Cortex of kidney (tissue), 1 donor: ENCODE measurements at places on chromosomes 3 and 15.

GRCh38 chr15:99738021-99738847 lies 5.0 kb upstream of the LYSMD4 start:
- DNase-seq = no peak

GRCh38 chr3:171307046-171307585 lies 153.1 kb downstream of the TNIK start:
- no peak for DNase-seq

DNA sequence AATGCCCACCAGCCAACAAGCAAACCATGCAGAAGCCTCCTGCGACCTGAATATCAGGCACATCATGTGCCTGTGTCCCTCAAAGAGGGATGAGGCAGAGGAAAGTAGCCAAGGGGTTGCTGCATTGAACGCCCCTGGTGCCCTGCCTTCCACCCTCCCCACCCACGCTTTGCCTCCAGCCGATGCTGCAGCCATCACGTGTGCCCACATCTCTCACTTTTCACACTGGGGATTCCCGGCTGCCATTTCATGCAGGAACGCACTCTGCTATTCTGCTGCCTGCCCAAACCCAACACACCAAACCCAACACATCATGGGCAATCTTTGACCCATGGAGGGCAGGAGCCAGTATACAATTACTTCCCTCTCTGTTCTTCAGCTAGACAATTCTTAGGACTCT lies 462.2 kb upstream of the PROK2 start:
- DNase-seq = no peak

DNA sequence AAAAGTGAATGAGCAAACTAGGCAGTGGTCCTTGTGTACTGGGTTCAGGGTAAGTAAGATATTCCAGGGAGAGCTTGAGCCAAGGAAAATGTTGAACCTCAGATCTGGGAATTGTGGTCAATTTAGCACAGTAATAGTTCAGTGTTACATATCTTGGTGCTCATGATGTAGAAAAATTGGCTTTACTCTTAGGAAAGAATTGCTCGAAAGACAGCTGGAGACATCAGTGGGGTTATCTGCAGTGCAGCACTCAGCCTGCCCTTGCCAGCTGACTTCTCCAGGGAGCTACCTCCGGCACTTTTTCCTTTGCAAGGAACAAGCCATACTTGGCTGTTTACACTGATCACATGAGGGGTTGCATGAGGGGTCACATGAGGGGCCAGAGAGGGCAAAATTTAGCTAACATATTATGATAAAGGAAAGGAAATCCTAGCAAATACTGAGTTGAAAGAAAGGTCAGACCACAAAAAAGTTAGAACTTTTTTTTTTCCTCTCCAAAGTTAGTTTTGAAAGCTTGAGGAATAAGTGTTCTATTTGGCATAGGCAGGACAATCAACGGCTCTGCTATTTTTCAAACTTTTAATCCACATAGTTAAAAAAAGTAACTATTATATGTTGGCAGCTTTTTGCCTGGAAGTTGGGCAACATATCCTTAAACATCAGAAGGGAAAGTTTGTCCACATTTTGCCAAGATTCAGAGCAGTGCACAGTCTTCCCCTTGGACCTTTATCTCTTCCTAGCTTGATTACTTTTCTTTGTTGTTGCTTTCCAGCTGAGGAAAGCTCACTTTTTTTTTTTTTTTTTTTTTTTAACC lies 92.4 kb downstream of the COL6A6 start:
- no peak for DNase-seq

- DNase-seq = no peak
These were observed 6.8 kb upstream of the PKM start for GRCh38 chr15:72237853-72238224.

GRCh38 chr3:51373658-51374421 lies 11.3 kb upstream of the MANF start:
- no peak for DNase-seq

GRCh38 chr3:55159711-55160110 lies 231.9 kb upstream of the LRTM1 start:
- no peak for DNase-seq

DNA sequence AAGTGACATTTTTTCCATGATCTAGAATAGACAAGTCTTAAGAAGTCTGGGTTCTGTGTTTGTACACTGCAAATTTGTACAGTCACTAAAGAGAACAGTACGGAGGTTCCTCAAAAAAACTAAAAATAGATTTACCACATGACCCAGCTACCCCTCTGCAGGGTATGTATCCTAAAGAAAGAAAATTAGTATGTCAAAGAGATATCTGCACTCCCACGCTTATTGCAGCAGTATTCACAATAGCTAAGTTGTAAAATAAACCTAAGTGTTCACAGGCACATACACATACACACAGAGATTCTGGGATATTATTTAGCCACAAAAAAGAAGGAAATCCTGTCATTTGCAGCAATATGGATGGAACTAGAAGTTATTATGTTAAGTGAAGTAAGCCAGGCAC lies 120.4 kb downstream of the ZIC1 start:
- DNase-seq = no peak

- no peak for DNase-seq
These were observed 122.6 kb downstream of the EPHB1 start for GRCh38 chr3:134917631-134918030.

GRCh38 chr3:30894521-30895251 lies at the start of gene GADL1:
TSS of gene GADL1 (minus strand) at chr3:30894661. CDS start at chr3:30894614, 47 bp downstream.
- DNase-seq = no peak

DNA sequence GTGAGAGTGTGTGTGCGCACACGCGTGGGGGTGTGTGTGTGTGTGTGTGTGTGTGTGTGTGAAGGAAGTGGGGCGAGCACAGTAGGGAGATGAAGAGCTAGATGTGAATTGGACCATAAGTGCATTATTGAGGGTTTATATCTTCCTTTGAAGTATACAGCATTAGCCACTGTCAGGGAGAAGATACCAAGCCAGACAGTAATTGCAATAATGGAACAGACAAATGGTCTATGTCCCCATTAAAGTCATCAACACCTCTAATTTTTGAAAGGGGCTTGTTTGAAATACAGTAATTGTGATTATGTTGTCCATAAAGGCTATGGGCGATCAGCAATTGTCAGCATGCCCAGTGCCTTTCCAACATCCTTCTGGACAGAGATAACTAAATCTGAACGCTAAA lies 429.2 kb upstream of the NR2F2 start:
- no peak for DNase-seq

- no peak for DNase-seq
These were observed 26.1 kb upstream of the NECTIN3 start for GRCh38 chr3:111045564-111045963.

- DNase-seq = no peak
These were observed 70.0 kb downstream of the SETD5 start for GRCh38 chr3:9467451-9467850.

GRCh38 chr15:81812456-81812855 lies 233.4 kb downstream of the MEX3B start:
- no peak for DNase-seq

DNA sequence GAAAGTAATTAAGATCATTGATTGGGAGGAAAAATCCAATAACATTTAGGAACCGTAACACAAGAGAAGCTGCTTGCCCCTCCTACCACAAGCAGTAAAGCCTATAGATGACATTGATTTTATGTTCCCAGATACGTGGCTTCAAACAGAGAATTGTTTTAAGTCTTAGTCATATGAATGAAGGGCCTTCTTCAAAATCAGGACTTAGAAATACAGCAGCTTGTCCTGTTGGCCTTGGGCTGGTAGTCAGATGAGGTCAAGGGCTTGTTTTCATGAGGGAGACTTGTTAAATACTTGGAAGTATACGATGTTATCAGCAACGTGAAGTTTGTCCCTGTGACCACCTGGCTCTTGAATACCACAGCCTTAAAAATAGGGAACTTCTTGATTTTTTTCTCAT lies 114.4 kb downstream of the VGLL4 start:
- no peak for DNase-seq

DNA sequence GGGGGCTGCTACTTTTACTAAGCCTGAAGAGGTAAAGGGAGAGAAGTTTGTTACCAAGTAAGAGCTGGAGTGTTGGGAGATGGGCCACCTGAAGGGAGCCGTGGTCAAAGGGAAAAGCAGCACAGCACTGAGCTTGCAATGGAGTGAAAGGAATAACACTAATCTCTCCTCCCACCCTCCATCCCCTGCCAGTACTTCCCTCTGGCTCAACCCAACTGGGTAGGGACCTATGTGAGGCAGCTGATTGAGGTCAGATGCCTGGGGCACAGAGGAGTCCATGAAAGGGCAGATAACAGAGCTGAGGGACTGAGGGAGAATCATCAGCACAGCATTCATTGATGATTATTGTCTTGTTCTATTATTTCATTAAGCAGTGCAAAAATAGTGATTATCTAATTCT lies 212.4 kb upstream of the TBC1D5 start:
- DNase-seq = no peak

DNA sequence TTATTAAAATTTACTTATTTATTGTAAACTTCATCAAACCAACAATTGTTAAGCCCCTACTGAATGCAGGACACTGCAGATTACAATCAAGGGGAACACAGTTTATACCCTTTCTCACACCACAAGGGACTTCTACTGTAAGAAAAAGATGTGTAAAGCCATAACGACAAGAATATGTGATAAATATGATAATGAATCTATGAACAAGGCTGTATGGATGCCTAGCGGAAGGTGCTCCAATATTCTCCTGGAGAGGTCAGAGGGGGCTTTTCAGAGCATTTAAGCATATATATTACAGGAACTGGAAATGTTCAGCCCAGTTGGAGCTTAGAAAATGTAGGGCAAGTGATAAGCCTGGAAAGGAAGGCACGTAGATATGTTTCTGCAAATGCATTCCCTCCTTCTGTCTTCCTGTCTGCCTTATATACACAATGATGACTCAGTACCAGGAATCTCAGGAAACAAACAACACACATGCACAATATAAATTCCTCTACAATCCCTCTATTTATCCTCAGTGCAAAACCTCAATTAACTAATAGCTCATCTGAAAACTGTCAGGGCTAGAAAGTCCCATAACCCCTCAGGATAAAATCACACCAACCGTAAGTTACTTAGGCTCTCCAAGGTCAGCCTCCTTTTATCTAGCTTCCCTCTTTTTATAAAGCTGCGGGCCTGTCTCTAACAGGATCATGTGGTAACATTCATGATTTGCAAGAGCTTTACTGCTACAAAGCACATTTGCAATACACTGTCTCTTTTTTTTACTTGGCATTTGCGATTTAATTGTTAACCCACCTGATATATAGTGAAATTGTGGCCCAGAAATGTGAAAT lies 393.1 kb downstream of the LPP start:
- DNase-seq = no peak

GRCh38 chr3:127250032-127250431 lies 37.8 kb downstream of the PRR20G start:
- no peak for DNase-seq

DNA sequence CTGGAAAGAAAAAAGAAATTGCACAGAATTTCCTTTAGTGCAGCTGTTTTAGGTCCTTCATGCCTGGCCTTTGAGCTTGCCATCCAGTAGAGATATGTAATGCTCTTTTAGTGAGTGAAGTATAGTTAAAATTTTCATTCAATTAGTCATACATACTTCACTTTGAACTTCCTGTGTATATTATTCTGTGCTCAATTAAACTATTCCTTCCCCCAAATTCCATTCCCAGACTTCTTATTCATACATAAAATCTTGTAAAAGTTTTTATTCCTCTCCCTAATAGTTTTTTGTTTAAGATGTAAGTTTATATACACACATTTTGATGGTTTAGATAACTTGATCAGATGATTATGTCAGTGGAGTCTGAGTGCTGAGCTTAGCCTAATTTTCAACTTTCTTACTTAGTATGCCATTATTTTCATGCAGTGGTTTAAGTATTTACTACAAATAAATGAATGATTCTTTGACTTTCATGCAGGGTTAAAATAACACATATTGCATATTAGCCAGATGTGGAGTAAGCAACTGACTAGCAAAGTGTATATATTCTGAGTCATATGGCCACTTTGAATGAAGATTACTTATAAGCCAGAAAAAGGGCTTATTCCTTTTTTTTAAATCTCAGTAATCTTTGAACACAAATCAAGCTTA lies 42.5 kb upstream of the ABHD10 start:
- DNase-seq = no peak

DNA sequence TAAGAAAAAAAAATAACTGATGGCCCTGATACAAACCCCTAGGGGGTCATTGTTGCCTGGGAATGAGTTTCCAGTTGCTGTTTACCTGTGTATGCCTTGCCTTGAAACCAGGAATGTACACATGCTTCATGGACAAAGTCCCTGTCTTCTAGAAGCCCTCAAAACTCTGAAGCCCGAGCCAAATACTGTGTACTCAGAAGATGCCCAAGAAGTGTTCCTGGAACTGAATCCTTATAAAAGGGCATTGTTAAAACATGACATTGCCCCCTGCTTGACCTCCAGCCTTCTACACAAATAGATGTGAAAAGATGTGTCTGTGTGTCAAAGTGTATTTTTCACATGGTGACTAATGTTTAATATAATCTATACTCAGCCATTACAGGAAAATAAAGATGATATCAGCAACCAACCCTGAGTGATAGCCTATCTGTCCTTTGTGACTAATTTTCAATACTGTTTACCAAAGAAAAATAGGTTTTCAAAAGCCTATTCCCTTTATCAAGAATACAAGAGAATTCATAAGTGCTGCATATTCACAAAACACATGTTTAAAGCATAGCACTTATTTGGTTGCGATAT lies 325.9 kb downstream of the MECOM start:
- no peak for DNase-seq

DNA sequence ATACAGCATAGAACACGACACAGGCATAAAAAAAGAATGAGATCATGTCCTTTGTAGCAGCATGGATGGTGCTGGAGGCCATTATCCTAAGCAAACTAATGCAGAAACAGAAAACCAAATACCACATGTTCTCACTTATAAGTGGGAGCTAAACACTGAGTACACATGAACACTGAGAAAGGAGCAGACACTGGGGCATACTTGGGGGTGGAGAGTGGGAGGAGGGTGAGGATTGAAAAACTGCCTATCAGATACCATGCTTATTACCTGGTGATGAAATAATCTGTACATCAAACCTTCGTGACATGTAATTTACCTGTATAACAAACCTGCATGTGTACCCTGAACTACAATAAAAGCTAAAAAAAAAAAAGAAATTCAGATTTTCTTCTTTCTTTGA lies 100.4 kb downstream of the PPM1L start:
- DNase-seq = no peak

- DNase-seq = no peak
These were observed 223.8 kb upstream of the SATB1 start for GRCh38 chr3:18648868-18649462.

DNA sequence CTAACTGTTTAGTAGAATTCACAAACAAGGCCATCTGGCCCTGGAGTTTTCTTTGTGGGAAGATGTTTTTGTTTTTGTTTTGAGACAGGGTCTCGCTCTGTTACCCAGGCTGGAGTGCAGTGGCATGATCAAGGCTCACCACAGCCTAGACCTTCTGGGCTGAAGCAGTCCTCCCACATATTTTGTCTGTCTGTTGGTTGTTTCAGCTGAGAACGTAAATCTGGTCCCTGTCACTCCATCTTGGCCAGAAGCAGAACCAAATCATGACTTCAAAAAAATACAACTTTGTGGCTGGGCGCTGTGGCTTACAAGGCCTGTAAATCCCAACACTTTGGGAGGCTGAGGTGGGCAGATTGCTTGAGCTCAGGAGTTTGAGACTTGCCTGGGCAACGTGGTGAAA lies 27.1 kb downstream of the MRAS start:
- DNase-seq = no peak

- DNase-seq = no peak
These were observed 6.4 kb downstream of the MAP6D1 start for GRCh38 chr3:183818706-183819624.
